GM12878 (cell line): ENCODE measurements at places on chromosomes 16 and 17.

DNA sequence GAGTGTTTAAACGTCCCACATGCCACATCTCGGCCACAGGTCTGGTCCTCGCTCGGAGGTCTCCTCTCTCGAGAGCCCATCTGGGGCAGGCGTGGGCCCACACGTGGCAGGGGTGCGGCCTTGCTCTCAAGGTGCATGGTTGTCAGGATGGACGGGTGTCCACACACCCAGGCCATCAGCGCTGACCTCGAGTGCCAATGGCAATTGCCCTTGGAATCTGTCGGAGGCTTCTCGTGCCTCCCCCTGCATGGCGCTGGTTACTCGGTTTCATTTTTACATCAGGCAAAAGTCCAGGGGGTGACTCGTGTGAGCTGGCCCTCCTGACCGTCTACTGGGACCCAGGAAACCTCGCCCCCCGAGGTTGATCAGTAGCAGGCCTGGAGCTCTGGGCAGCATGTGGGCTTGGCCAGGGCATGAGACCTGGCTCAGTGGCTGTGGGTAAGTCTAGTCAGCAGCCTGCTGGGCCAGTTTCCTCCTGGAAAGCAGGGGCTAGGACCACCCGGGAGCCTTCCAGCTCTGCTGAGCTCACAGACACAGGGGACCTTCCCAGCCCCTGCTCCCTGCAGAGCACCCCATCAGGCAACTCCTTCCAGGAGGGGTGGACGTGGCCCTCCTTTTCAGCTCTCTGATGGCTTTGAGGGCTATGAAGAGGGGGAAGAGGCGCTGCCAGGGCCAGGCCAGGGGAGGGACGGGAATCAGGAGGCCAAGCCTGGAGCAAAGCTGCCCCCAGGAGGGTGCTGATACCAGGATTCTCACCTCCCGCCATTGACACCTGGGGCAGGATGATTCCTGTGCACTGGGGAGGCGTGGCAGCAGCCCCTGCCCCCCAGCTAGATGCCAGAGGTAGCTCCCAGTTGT lies 3.7 kb upstream of the ZNF469 start:
- no peak overlapping the region for H3K27ac ChIP-seq
- H3K36me3 ChIP-seq = no peaks in the 10 kb centered on the region
- H3K4me1 ChIP-seq = no peaks in the 10 kb centered on the region
- no peak overlapping the region for H3K4me3 ChIP-seq
- no peaks in the 10 kb centered on the region for H3K27me3 ChIP-seq
- no peak for DNase-seq

- no peak overlapping the region for H3K4me3 ChIP-seq
- H3K4me1 ChIP-seq = peaks cover 6% of the 10 kb centered on the region; the same call in 1 of the 2 replicates
- H3K27ac ChIP-seq = no peak overlapping the region
- DNase-seq = no peak
- no peaks in the 10 kb centered on the region for H3K27me3 ChIP-seq
- H3K36me3 ChIP-seq = peaks cover 8% of the 10 kb centered on the region; the same call in 1 of the 2 replicates
Measured at GRCh38 chr16:2209258-2210008, 1.2 kb downstream of the BRICD5 start.

GRCh38 chr17:67689534-67690177 lies 28.1 kb upstream of the NOL11 start:
- no peaks in the 10 kb centered on the region for H3K27me3 ChIP-seq
- no peaks in the 10 kb centered on the region for H3K36me3 ChIP-seq
- peaks cover 10% of the 10 kb centered on the region for H3K4me1 ChIP-seq
- peak overlapping the region; percentile 24; the same call in 1 of the 2 replicates for H3K27ac ChIP-seq
- DNase-seq = peak; percentile 37
- H3K4me3 ChIP-seq = no peak overlapping the region

DNA sequence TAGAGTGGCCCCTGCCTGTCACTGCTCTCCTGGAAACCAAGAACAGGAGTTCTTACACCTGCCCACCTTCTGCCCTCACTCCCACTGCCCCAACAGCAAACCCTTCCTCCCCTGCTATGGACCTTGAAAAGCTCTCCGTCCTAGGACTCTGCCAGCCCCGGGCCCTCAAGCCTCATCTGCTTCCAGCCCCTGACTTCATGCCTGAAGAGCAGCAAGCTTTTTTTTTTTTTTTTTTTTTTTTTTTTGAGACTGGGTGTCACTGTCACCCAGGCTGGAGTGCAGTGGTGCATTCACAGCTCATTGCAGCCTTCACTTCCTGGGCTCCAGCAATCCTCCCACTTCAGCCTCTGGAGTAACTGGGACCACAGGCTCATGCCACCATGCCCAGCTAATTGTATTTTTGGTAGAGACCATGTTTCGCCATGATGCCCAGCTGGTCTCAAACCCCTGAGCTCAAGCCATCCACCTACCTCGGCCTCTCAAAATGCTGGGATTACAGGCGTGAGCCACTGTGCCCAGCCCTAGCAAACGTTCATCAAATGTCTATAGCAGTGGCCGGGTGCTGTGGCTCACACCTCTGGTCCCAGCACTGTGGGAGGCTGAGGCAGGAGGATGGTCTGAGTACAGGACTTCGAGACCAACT lies 16.9 kb downstream of the CARHSP1 start:
- H3K36me3 ChIP-seq = peaks cover 63% of the 10 kb centered on the region
- no peak for DNase-seq
- H3K4me1 ChIP-seq = no peaks in the 10 kb centered on the region; the same call in 1 of the 2 replicates
- H3K27ac ChIP-seq = no peak overlapping the region
- no peak overlapping the region for H3K4me3 ChIP-seq

DNA sequence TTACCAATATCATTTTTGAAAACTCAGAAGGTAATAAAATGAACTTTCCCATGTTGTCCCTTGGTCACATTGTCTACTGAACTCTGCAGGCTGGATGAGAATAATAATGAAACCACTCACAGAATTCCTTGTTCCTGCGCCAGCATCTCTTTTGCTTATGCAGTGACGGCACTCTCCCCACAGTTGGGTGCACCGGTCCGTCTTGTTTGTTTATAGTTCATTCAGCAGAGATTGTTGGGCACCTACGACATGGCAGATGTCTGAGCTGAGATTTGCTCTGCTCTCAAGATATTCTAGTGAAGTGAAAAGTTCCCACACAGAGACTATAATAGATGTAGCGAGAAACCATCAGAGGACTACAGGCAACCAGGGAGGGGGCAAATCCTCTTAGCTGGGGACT lies 375.7 kb upstream of the CDH11 start:
- DNase-seq = no peak
- no peaks in the 10 kb centered on the region for H3K27me3 ChIP-seq
- H3K27ac ChIP-seq = no peak overlapping the region
- H3K4me3 ChIP-seq = no peak overlapping the region
- H3K36me3 ChIP-seq = no peaks in the 10 kb centered on the region

GRCh38 chr17:59874376-59874775 lies 18.4 kb downstream of the TUBD1 start:
- H3K27ac ChIP-seq = no peak overlapping the region
- no peak overlapping the region for H3K4me3 ChIP-seq
- no peaks in the 10 kb centered on the region; the same call in 1 of the 2 replicates for H3K36me3 ChIP-seq
- no peaks in the 10 kb centered on the region for H3K4me1 ChIP-seq
- no peak for DNase-seq

DNA sequence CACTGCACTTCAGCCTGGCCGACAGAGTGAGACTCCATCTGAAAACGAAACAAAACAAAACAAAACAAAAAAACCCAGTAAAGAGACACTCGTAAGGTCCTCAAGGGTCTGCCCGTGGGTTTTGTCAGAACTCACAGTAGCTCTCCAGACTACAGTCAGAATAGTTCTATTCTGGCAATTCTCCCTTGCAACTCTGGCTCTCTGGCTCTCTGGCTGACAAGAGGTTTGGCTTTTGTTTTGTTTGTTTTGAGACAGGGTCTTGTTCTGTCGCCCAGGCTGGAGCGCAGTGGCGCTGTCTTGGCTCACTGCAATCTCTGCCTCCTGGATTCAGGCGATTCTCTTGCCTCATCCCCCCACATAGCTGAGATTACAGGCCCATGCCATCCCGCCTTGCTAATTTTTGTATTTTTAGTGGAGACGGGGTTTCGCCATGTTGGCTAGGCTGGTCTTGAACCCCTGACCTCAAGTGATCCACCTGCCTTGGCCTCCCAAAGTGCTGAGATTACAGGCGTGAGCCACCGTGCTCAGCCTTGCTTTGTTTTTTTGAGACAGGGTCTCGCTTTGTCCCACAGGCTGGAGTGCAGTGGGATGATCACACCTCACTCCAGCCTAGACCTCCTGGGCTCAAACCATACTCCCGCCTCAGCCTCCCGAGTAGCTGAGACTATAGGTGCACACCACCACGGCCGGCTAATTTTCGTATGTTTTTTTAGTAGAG lies 20.5 kb upstream of the CHP2 start:
- H3K27me3 ChIP-seq = no peaks in the 10 kb centered on the region
- H3K27ac ChIP-seq = no peak overlapping the region
- H3K4me3 ChIP-seq = no peak overlapping the region
- peaks cover 8% of the 10 kb centered on the region for H3K4me1 ChIP-seq
- no peak for DNase-seq
- no peaks in the 10 kb centered on the region for H3K36me3 ChIP-seq

DNA sequence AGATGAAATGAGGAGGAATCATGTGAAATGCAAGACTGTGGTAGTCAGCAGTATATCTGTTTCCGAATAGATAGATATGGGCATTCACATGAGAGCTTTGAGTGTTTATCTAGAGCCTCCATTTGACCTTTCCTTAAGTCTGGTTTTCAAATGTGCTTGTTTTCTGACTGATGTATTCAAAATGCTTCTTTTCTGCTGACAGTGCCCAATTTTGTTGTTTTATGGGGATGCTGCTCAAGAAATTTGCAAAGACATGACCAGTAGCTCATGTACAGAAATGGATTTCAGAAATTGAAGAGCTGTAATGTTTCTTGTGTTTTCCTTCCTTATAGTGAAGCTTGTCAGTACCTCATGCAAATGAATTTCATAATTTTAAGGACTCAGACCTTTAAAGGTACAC lies 903.4 kb upstream of the CDH8 start:
- H3K4me3 ChIP-seq = no peak overlapping the region
- H3K4me1 ChIP-seq = no peaks in the 10 kb centered on the region
- H3K27ac ChIP-seq = no peak overlapping the region

- H3K27ac ChIP-seq = no peak overlapping the region
- DNase-seq = no peak
- no peak overlapping the region for H3K4me3 ChIP-seq
- H3K36me3 ChIP-seq = no peaks in the 10 kb centered on the region
- H3K27me3 ChIP-seq = peaks cover 1% of the 10 kb centered on the region
Measured at GRCh38 chr16:74742051-74742481, 32.6 kb downstream of the FA2H start.
